Stimulated activated CD8-positive, alpha-beta memory T cell treated with anti-CD3 and anti-CD28 coated beads, Interleukin-15, amount 100 ng/mL, for 4 hours (primary cell): ENCODE measurements at places on chromosomes 5 and 9.

- no peak for DNase-seq
Observed at GRCh38 chr5:174317256-174317894, 271.9 kb downstream of the NSG2 start.

- DNase-seq = no peak
Observed at GRCh38 chr5:166713295-166713694, 1578.2 kb upstream of the WWC1 start.

DNA sequence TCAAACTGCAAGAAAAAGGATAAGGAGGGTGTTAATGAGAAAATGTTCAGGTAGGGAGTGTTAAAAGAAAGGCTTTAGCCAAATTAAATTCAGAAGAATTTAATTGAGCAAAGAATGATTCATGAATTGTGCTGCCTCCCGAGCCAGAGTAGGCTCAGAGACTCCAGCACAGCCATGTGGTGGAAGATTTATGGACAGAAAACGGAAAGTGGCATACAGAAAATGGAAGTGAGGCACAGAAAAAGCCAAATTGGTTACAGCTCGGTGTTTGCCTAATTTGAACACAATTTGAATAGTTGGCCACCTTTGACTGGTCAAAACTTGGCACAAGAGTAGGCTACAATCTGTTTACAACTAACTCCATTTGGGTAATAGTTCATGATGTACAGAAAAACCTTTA lies 9.6 kb upstream of the SLC30A5 start:
- no peak for DNase-seq

DNA sequence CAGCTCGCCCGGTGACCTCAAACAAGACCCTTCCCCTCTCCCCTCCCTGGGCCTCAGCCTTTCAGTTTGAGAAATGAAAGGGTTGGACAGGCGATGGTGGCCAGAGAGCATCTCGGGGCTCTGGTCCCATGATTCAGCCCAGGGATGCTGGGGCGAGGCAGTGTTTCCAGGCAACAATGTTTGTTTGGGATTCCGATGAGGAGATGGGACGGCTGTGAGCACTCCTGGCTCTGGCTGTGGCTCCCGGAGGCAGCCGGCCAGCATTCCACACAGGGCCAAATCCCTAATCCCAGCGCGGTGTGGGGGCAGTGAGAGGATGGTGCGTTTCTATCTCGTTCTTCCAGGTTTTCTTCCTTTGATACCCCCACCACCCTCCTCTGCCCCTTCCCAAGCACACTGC lies 66.0 kb downstream of the HMCN2 start:
- no peak for DNase-seq

DNA sequence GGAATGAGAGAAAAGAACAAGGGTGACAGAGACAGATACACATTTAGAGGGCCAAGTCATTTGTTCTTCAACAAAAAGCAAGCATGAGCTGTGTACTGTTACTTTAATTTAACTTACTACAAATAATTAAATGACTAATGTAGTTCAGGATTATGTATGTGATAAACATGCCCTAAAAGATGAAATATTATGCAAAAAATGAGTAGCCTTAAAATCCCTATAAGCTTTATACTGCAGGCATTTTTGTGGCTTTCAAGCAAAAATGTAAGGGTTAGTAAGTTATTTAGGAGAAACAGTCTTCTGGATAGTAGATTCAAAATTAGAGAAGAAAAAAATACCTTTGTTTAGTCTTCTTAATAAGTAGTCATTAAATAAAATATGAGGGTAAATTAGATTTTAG lies 431.2 kb downstream of the CSNK1G3 start:
- no peak for DNase-seq

DNA sequence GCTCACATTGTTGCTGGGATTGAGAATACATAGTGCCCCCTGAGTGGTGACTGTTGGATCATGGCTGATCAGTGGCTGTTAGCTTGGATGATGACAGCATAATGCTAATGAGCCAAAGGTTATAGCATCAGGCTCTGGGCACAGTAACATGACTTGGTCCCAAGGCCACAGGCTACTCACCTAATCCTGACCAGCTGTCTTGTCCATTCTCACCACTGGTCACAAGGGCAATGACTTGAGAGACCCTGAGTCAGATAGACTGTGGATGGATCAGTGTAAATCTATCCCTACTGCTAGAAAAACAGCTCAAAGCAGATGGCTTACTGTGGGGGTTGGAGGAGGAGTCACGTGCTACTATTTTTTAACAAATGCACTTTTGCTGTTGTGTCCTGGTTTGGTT lies 74.7 kb downstream of the AOPEP start:
- no peak for DNase-seq

DNA sequence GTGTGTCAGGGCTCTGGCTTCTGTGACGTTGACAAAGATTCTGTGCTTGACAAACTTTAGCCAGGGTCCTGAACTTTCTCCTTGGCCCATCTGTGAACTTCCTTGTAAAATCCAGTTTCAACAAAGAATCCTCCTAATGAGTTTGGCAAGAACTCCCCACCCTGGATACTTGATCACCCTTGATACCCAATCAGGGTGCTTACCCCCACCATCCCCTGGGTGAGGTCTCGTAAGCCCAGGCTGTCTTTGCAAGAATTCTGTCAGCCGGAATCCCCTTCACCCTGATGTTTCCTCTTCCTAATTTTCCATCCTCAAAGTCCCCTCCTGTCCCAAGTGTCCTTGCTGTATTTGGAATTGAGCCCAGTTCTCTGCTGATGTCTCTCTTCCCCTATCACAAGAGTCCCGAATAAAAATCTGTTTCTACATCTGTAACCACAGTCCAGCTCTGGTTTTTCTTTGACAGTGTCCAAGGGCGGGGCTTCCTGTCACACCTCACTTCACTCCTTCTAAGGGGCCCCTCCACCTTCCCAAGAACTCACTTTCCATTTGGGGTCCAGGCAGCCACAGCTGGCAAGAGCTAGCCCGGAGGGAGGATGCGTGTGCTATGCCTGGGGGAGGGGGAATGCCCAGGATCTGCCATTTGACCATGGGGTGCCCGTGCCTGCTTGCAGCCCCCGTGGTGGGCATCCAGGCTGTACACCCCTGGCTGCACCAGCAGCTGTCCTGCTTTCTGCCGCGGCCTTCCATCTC lies 2.7 kb upstream of the CARD19 start:
- DNase-seq = no peak

DNA sequence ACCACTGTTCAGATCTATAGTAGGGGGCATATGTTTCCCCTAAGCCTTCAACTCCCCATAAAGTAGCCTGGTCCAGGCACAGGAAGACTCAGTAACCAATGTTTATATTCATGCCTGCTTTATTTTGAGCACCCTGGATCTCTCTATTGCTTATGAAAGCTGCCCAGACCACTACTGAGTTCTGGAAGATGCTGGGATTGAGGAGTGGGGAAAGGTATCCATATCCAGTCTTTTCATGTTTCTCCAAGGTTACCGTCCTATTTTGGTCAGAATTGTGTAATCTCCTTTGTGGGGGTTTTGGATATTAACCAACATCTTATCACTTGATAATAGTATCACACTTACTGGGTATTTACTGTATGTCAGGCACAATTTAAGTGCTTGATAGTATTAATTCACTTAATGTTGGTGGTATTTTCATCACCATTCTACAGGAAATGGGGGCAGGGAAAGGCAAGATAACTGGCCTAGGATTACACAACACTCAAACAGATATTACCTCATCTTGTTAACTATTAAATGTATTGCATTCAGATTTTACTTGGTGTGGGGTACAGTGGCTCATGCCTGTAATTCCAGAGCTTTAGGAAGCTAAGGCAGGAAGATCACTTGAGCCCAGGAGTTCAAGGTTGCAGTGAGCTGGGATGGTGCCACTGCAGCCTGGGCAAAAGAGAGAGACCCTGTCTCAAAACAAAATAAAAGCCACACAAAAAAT lies 36.3 kb downstream of the RUSC2 start:
- no peak for DNase-seq

DNA sequence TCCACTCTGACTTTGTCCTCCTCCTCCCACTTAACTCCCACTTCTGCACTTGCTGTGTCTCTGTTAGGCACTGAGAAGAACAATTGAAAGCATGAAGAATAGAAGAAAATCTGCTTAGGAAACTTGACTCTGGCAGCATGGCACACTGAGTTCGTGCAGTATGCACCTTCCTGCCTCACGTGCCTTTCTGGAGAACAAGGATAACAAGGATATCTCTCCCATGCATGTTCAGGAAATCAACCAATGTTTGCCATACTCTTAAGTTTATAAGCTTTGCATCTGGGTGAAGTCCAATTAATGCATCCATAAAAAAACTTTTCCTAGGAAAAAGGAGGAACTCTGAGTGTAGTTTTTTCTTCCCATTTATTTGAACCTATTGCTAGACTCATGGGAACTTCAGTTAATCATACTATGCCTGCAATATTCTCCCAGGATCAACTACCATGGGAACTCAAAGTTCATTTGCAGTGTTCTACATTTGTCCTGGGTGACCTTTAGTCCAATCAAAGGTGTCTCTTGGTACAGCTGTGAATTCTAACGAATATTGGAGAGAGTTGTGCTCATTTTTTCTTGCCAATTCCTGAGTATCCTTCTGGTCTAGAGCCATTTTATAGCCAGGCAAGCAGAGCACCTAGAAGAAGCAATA lies 227.0 kb downstream of the ENC1 start:
- no peak for DNase-seq

- DNase-seq = no peak
Observed at GRCh38 chr9:7125231-7125630, 367.5 kb downstream of the KDM4C start.

DNA sequence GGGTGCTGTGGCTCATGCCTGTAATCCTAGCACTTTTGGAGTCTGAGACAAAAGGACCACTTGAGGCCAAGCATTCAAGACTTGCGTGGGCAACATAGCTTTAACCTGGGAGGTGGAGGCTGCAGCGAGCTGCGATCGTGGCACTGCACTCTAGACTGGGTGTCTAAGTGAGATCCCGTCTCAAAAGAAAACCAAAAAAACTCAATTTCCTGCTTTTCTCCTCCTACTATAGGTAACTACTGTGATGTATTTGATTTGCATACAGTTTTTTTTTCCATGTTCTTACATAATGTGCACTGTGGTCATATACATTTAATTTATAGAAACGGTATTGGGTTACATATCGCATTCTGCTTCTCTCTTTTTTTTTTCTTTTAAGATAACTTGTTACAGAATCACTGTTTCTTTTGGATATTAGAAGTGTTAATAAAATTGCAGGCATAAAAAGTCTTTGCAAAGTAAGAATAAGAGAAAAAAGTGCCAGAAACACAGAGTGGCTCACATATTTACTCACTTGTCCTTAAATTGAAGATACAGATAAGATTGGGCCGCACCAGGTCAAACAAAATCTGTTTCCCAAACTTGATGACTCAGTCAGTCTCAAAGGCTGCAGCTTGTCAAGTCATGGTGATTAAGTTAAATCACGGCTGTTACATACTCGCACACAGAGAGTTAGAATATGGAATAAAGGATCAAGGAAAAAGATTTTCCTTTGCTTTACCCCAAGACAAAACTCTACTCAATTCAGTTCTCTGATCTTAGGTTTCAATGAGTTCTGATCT lies 2.0 kb upstream of the PTGR1 start:
- no peak for DNase-seq

- DNase-seq = no peak
Observed at GRCh38 chr5:89342106-89342876, 459.3 kb upstream of the MEF2C start.

DNA sequence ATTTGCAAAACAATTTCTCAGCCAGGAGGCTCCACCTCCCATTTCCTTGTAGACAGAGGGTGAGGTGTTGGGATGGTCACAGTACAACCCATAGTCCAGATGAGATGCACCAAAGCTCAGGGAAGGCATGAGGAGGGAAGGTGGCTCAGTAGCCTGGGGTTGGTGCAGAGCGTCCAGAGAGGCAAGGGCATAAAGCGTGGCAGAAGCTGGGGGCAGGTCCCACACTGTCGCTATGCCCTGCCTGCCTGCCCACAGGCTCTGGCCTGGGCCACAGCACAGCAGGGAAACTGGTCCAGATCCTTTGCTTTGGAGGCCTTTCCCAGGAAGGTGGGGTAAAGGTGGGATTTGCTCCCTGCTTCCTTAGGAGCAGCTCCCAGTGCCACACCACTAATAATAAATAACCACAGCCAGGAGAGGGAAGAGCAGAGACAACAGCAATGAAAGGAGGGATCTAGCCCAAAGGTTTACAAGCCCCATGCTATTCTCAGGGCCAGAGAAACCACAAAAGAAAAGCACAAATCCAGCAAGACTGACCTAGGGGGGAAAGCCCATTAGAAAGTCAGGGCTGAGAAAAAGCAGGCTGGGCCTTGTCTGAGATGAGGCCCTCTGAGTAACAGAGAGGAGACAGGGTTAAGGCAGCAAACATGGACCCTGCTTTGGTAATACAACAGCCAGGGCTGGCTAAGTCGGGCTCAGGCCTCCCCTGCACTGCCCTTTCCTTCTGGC lies 27.2 kb downstream of the PCDHGC5 start:
- no peak for DNase-seq

- no peak for DNase-seq
Observed at GRCh38 chr5:1524481-1524798, 680 bp upstream of the LPCAT1 start.

GRCh38 chr9:20561531-20561930 lies 60.8 kb downstream of the MLLT3 start:
- DNase-seq = no peak

- DNase-seq = no peak
Observed at GRCh38 chr9:92507496-92507895, 25.2 kb upstream of the ASPN start.

DNA sequence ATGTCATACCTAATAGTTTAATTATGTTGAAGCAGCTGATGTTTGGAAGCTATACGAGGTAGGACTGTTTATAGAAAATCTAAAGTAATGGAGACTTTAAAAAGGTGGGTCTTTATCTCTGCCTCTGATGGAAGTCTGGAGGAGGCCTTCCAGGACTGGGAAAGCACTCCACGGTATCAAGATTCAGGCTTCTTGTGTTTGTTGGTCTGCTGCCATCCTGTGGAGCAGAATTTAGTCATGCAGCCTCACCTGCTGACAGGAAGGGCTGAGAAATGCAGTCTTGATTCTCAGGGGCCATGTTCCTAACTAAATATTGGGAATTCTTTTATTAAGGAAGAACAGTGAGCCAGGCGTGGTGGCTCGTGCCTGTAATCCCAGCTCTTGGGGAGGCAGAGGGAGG lies 15.9 kb downstream of the SPDL1 start:
- DNase-seq = no peak

DNA sequence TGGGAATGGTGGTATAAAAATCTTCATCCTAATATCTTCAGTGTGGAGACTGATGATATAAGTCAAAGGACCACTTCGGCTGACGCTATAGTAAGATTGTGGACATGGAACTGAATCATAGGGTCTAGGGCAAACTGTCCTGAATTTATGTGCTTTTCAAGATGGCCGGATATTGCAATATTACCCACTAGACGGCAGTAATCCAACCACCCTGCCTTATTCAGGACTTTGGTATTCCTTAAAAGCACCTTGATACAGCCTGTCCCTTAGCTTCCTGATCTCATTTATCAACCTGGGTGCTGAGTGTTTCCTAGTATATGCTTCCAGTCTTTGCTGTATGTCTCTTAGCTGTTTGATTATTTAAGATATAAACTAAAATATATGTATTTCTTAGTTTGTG lies 71.2 kb upstream of the COX7C start:
- no peak for DNase-seq

- DNase-seq = no peak
Observed at GRCh38 chr9:76512826-76513225, 53.8 kb downstream of the GCNT1 start.

- no peak for DNase-seq
Observed at GRCh38 chr5:90264689-90265544, 144.6 kb downstream of the CETN3 start.
